ENCODE measurements at places on chromosomes 6 and 20.

GRCh38 chr6:28683945-28684538, 158.4 kb downstream of the GPX5 start:
- peak; percentile 32 for DNase-seq

DNA sequence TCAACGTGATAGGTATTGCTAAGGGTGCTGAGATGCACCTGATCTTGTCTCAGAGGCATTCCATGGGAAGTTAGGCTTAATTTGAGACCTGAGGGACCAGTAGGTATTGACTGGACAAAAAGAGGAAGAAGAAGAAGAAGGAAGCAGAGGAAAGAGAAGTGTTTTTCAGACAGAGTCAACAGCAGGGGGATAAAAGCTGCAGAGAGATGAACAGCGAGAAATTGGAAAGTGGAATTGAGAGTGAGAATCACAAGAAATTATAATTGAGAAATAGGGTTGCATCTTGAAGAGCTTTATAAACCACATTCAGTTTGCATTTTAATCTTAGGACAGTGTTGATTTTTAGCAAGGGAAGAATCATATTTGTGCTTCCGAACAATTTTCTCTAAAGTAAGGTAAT, 254.0 kb downstream of the CD83 start:
- peak; percentile 31 for DNase-seq

GRCh38 chr6:21263531-21264287, 329.8 kb upstream of the SOX4 start:
- no peak for DNase-seq

- DNase-seq = peak; percentile 21
Measured at GRCh38 chr6:98920904-98921431, 26.8 kb downstream of the FBXL4 start.

- DNase-seq = no peak
Measured at GRCh38 chr6:137283940-137284810, 65.0 kb upstream of the IFNGR1 start.

- DNase-seq = no peak
Measured at GRCh38 chr20:16283307-16283706, 289.9 kb downstream of the KIF16B start.

DNA sequence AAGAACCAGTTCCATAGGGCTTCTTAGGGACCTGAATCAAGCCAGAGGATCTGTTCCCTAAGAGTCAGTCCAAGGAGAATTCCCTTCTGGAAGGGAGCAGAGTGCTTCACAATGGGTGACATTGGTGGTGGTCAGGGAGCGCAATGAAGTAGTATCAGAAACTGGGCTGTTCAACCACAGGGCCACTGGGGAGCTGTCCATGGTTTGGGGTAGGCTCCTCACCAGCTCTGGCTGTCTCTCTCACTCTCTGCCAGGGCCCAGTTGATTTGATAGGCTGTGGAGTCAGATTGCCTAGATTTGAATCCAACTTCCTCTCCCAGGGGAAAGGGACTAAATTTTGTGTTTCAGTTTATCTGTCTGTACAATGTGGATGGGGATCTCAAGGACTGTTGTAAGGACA, 36.7 kb upstream of the CHD6 start:
- no peak for DNase-seq

DNA sequence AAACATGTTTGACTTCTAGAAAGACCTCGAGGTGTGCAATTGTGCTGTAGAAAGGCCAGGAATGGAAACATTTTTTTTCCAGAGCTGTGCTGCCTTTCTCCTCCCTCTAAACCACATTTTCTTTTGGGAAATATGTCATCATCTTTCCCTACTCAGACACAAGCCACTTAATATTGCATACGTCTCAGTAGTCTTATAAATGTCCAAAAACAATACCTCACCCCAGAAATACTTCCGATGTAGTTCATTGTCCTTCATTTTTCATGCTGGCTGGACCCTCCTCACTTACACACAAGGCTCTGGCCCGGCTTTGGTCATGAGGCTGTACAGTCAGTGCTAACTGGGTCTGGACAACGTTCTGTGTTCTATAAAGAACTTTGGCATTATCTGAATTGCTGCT, 126.4 kb downstream of the SCML4 start:
- DNase-seq = no peak

DNA sequence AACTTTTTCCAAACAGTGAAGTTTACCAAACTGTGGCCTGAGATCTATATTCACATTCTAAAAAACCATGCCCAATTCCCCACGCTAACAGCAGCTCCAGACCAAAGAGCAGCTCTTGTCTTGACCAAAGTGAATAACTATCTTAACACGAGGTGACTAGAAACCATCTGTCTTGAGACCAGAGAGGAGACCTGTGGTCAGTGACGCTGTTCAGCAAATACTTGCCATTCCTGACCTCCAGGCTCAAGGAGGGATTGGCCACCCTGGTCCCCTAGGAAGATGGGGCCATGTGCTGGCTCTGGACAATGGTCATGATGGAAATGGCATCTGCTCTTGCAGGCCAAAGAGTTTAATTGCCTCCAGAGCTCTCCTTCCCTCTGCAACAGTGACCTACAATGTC, 104.4 kb upstream of the CD93 start:
- DNase-seq = no peak

- DNase-seq = no peak
Measured at GRCh38 chr6:124823240-124824111, 138.8 kb upstream of the RNF217 start.

GRCh38 chr6:5764401-5764955, 242.2 kb downstream of the NRN1 start:
- DNase-seq = peak; percentile 77

DNA sequence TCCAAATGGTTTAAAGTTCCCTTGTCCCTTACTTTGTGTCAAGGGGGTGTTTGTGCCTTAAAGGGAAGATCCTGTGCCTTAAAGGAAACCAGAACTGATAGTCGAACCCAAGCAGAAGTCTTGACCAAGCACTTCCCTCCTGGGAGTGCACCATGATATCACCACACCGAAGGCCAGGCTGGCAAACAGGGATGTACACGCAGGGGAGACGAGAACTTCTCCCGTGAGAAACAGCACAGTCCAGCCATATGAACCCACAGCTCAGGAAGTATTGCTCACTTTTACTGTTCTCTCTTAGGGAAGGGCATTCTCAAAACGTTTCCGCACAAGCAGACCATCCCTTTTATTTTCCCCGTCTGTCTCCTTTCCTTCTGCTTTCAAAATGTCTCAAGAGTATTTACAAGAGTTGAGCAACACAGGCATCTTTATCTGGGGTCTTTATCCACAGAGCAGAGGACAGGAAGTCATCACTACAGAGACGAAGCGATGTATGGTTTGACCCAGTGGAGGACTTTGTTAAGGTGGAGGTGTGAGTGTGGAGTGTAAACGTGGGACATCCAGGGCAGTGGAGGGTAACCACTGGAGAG, 12.8 kb upstream of the SERPINB1 start:
- DNase-seq = peak; percentile 91

DNA sequence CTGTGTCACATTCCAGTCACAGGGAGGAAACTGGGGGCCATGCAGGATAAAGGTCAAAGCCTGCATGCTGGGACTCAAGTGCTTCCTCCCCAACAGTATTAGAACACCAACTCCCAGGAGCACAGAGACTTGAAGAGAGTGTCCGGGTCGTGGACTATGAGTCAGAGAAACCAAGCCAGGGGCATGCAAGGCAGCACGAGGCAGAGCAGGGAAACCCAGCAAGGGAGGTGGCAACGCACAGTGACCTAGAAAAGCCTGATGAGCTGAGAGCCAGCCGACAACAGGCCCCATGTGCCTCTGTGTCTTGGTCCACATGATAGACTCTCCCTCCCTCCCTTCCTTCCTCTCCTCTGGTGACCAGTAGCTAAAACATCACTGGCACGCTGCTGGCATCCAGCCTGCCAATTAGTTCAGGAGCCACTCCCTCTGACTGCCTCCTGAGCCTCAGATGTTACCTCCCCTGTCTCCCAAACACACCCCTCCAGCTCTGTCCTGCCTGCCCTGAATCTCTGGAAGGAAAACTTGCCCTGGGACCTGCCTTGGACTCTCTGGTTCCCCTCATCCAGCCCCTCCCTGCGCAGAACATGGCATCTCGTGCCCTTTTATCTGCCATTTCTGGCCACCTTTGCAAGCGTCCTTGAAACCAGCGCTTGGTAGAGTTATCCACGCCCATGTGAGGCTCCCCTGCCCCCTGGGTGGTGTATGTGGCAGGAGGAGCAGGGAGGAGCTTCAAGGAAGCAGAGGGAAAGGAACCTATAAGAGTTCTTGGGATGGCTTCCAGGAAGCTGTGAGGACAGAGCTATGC, 16.2 kb upstream of the RNF39 start:
- peak; percentile 96 for DNase-seq
